ENCODE measurements at places on chromosomes 2 and 18. TPM values are rescaled to one million over a fixed set of nuclear protein-coding genes. Genes with fewer than 3 reads are reported as not detected.

The SCRN3 gene
- polyA plus RNA-seq, result 9.6 TPM

The UCN gene
- polyA plus RNA-seq, result 0.89 TPM

The FAP gene
- 2.2 TPM for polyA plus RNA-seq

The GKN2 gene
- 1.2 TPM for polyA plus RNA-seq

The UGT1A9 gene
- 0.36 TPM for polyA plus RNA-seq

The RNU2-63P gene
- polyA plus RNA-seq, result not detected

The POMC gene
- 3.0 TPM for polyA plus RNA-seq

The RNF125 gene
- 4.8 TPM for polyA plus RNA-seq

The PLGLB2 gene
- not detected for polyA plus RNA-seq

The ZSWIM2 gene
- polyA plus RNA-seq, result not detected

The GALNT5 gene
- 3.6 TPM for polyA plus RNA-seq

The CXCR1 gene
- 0.07 TPM for polyA plus RNA-seq

The ATP8B1 gene
- polyA plus RNA-seq, result 24.0 TPM

The POTEE gene
- polyA plus RNA-seq, result not detected

The SLC16A14 gene
- 4.8 TPM for polyA plus RNA-seq

The MSTN gene
- 0.13 TPM for polyA plus RNA-seq

The CNDP2 gene
- 114 TPM for polyA plus RNA-seq

The TBC1D8 gene
- 6.2 TPM for polyA plus RNA-seq

The CCDC74A gene
- polyA plus RNA-seq, result 4.8 TPM

The EGR4 gene
- polyA plus RNA-seq, result not detected

The NEU2 gene
- not detected for polyA plus RNA-seq

The REG3G gene
- polyA plus RNA-seq, result not detected

The RGPD3 gene
- not detected for polyA plus RNA-seq

The C2orf80 gene
- polyA plus RNA-seq, result not detected

The SULT1C4 gene
- 0.60 TPM for polyA plus RNA-seq

The DOCK10 gene
- 3.0 TPM for polyA plus RNA-seq

The C2orf15 gene
- 2.8 TPM for polyA plus RNA-seq

The SLC14A1 gene
- not detected for polyA plus RNA-seq

The CLEC4F gene
- polyA plus RNA-seq, result not detected

The CABYR gene
- polyA plus RNA-seq, result not detected

Measured in sigmoid colon (tissue), 7 donors.